Lower leg skin (tissue), 4 donors: ENCODE measurements at places on chromosomes 7 and 10. TPM values are rescaled to one million over a fixed set of nuclear protein-coding genes. Genes with fewer than 3 reads are reported as not detected.
A peak's percentile ranks its signal among the peaks of the same experiment; 100 is the strongest.

Gene NME8
- total RNA-seq: not detected

DNA sequence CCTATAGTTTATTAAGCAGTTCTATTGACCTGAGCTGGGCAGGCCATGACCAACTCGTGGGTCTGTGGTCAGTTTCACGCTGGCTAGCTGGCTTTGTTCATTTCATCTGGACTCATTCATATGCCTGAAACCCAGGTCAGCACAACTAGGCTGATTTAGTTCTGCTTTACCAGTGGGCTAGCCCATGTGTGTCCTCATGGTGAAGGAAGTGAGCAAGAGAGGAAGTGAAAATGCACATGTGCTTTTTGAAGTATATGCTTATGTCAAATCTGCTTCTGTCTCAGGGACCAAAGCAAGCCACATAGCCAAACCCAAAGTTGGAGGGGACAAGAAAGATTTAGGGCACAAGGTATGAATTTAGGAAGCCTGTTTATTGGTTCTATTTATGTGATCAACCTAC, 154.5 kb downstream of the RNF133 start:
- no peak for DNase-seq

Gene SPDYE16
- not detected for total RNA-seq

Gene PDLIM1
- 70.4 TPM for total RNA-seq

- DNase-seq: no peak
Measured at GRCh38 chr10:81792729-81793128, 82.3 kb upstream of the NRG3 start.

Gene CPSF4
- 27.7 TPM for total RNA-seq

GRCh38 chr7:80478683-80479082, 33.2 kb downstream of the GNAT3 start:
- no peak for DNase-seq

DNA sequence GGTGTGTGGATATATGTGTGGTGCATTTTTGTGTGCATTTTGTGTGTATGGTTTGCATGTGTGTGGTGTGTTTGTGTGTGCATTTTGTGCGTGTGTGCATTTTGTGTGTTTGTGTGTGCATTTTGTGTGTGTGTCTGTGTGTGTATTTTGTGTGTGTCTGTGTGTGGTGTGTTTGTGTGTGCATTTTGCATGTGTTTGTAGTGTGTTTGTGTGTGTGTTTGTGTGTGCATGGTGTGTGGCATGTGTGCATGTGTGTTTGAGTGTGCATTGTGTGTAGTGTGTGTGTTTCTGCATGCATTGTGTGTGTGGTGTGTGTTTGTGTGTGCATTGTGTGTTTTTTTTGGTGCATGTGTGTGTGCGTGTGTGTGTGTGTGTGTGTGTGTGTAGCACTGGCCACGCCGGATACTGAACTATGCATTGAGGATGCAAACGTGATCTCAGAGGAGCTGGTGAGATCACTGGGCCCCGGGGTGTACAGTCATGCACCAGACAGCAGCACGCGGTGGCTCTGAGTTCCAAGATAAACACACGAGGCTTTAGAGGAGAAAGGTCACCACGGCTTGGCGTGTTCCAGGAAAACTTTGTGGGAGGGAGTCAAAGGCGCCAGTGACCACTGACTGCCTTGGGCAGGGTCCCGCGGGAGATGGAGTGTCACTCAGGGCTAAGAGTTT, 106.6 kb upstream of the SHH start:
- DNase-seq: no peak

DNA sequence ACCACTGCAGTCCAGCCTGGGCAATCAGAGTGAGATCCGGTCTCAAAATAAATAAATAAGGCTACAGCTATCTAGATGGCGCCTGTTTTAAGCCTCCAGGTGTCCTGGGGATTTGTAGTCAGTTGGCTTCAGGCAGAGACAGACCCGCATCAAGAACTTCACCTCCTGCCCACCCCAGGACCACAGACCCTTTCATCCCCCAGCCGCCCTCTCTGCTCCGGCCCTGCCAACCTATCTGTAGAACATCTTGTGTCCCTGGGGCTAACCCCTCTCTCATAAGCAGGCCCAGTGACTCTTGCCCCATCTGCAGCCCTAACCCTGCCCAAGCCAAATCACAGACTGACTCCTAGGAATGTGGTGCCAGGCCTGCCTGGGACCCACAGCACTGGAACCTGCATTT, 17.9 kb downstream of the PDIA4 start:
- DNase-seq: no peak

DNA sequence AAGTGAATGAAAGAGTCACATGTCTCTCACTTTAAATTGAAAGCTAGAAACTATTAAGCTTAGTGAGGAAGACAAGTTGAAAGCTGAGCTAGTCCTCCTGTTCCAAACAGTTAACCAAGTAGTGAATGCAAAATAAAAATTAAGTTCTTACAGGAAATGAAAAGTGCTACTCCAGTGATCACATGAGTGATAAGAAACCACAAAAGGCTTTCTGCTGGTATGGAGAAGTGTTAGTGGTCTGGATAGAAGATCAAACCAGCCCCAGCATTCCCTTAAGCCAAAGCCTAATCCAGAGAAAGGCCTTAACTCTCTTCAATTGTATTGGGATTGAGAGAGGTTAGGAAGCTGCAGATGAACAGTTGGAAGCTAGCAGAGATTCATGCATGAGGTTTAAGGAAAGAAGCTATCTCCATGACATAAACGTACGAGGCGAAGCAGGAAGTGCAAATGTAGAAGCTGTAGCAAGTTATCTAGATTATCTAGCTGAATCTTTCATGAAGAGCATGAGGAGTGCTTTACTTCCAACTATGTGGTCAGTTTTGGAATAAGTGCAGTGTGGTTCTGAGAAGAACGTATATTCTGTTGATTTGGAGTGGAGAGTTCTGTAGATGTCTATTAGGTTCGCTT, 261.6 kb downstream of the MDFIC start:
- no peak for DNase-seq

GRCh38 chr10:59724098-59724938, 14.7 kb upstream of the SLC16A9 start:
- DNase-seq: no peak

Gene C7orf33
- total RNA-seq: not detected

Gene IGFBP3
- 126 TPM for total RNA-seq

Gene NPC1L1
- 0.08 TPM for total RNA-seq

DNA sequence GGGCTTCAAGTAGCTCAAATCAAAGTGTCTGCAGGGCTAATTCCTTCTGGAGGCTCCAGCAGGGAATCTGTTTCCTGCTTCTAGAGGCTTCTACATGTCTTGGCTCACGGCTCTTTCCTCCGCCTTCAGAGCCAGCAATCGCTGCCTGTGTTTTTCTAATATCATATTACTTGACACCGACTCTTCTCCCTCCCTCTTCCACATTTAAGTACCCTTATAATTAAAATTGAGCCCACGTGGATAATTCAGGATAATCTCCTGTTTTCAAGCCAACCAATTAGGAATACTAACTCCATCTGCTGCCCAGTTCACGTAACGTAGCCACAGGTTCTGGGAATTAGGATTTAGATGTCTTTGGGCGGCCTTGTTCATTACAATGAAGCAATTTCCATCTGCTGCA, 372.2 kb downstream of the DPP6 start:
- DNase-seq: no peak

Gene CFAP58
- total RNA-seq: 0.44 TPM

DNA sequence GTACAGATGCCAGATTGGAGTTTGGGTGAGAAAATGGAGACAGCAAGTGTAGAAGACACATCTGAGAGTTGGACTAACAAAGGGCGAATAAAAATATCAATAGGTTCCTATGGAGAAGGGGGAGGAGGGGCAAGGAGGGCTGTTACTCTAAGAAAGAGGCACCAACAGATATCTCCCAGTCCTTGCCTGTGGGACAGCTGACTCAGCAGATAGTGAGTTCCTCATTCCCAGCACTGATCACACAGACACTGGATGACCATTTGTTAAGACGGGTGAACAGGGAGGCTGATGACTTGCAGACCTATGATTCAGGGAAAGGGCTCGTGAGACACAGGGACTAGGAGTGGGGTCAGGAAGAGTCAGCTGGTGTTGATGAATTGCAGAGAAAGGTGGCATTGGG, 5.7 kb upstream of the PRR15 start:
- no peak for DNase-seq

DNA sequence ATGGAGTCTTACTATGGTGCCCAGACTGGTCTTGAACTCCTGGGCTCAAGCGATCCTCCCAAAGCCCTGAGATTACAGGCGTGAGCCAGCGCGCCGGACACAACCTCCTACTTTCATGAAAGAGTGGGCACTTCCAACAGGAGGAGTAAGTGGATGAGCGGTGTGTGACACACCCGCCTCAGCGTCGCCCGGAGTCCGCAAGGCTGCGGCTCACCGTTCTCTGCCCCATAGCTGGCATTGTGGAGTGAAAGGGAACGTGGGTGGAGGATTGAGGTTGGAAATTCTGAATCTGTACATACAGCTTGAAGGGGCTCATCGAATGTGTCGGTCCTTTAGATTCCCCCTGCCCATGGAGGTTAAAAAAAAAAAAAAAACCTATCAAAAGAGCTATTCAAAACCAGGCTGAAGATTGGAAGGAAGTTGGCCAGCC, 524 bp upstream of the PRXL2A start:
- peak; percentile 86 for DNase-seq

Gene CLDN4
- 208 TPM for total RNA-seq

DNA sequence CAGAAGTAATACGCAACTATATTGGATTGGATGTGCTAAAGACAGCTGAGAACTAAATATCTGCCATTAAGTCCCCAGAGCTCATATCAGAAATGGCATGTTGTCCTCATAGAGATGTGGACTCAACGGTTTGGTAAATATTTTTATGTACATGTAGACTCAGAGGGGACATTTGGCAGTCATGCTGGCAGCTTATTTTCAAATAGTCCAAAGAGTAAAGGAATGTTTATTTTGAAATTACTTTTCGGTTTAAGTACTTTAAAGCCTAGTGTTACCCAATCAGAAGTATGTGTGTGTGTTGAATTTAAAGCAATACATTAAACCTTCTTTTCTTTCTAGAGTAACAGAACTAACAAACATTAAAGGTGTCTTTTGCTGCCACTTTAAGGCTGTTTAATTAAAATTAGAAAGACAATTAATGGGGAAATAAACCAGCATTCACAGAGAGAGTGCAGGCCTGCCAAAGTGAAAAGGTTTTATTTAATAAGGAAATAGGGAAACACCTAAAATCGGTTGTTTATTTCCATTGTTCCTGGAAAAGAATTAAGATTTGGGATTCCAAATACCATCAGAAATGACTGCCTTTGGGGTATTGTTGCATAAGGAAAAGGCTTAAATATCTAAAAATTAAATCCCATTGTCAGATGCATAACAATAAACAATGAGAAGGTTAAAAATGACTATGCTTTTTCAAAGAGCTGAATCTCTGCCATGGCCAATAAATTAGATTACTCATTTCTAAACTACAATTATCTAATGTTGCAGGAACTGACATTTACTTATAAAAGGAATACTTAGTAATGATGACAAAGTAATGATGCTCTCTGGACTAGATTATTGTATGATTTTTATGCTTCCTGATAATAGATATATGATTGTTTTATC, 113.4 kb upstream of the AHR start:
- DNase-seq: no peak

Gene IL15RA
- 9.3 TPM for total RNA-seq

DNA sequence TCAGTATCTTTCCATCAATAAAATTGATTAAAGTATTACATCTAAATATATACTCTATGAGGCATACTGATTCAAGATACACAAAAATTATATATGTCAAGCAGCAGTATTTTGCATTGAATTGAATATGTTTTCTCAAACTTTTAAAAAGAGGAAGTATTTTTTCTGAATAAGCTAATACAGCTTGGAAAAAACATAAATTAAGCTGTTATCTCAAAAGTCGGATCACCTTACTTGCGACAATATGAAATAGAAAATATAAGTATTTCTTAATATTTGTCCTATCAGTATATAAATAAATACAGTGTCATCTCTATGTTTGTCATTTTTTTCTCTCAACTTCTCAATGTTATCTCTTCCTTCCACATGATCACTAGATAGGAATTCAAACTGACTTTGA, 139.3 kb downstream of the MBL2 start:
- no peak for DNase-seq

DNA sequence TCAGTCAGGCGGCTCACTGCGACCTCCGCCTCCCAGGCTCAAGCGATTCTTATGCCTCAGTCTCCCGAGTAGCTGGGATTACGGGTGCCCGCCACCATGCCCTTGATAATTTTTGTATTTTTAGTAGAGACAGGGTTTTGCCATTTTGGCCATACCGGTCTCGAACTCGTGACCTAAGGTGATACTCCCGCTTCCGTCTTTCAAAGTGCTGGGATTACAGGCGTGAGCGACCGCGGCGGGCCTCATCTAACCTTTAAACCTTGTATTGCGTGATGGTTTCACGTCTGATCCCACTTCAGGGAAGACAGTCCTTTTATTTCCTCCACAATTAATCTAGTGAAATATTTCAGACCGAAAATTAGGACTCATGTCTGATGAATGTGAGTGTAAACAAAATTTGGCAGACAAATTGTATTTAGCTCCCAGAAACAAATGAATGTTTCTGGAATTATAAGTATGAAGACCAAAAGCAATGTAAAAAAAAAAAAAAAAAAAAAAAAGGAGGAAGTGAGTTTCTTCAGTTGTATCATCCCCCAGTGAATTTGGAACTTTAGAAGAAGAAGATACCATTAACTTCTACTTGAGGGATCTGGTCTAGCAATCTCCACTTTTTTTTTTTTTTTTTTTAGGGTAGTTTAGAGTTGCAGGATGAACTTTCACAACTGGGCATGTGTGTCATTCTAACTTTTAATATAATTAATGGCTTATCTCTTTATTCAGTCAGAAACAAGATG, 1.6 kb downstream of the NUP42 start:
- no peak for DNase-seq

DNA sequence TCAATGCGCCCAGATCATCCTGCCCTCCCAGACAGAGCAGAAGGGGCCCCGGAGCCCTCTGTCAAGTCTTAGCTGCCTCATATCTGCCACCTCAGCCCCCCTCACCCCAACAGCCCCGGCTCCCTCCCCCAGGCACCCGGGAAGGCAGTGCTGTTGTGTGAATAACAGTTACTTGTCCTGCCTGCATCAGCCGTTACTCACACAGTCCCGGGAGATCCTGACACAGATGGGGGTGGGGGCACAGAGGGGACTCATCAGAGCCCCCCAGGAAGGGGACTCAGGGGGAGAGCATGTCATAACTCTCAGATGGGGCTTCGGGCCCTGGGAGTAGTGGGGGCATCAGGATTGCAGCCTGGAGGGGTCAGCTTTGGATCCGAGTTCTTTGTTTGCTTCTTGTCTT, 12.4 kb upstream of the SERPINE1 start:
- no peak for DNase-seq

- no peak for DNase-seq
Measured at GRCh38 chr10:122561212-122561611, 658 bp downstream of the DMBT1 start.

DNA sequence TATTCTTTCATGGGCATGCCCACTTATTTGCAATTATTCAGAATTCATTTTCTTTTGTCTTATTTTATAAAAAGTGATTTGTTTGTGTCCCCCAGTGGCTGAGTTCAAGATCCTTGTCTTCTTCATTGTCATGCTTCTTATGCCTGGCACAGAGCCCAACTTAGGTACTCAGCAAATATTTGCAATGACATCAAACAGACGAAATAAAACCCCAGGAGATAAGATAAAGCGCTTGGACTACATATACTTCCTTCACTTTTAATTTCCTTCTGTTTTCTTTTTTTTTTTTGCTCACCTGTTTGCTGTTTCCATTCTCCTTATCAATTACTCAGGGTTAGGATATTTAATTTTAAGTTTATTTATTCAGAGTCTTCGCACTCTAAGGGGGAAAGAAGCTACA, 225.0 kb downstream of the SDHAF3 start:
- no peak for DNase-seq

- DNase-seq: peak; percentile 49
Measured at GRCh38 chr10:91582153-91582554, 50.7 kb downstream of the PPP1R3C start.
